Stimulated activated CD8-positive, alpha-beta memory T cell treated with anti-CD3 and anti-CD28 coated beads, Interleukin-12 subunit alpha, Interleukin-12 subunit beta, amount 100 ng/mL, for 1 hour (primary cell): ENCODE measurements at places on chromosomes 6 and 20.
A peak's percentile ranks its signal among the peaks of the same experiment; 100 is the strongest.

DNA sequence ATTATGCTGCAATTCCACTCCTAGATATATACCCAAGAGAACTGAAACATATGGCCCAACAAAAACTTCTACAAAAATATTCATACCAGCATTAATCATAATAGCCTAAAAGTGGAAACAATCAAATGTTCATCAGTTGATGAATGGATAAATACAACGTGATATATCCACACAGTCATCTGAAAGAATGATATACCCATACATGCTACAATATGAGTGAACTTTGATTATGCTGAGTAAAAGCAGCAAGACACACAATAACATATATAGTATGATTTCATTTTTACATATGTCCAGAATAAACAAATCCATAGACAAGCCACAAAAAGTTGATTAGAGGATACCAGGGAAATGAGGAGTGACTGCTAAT is 30.7 kb downstream of the CDK19 start:
- no peak for DNase-seq

GRCh38 chr6:32255199-32256153 is 31.6 kb upstream of the NOTCH4 start:
- DNase-seq: peak; percentile 41

DNA sequence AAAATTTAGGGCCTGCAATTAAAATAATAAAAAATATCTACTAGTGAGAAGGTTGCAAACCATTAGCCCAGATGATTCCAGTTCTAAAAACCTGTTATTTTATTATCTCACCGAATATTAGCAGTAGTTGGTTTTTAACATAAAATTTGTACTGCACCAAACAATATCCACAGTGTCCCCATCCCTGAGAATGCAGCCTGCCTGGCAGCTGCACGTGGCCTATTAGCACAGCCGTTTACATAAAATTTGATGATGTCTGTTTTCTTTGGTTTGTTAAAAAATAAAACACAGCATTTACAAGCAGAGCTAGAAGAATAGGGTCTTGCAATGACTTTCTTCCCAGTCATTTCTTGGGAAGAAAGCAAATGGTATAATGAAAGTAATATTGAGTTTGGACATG is 58.2 kb downstream of the FUT9 start:
- no peak for DNase-seq

DNA sequence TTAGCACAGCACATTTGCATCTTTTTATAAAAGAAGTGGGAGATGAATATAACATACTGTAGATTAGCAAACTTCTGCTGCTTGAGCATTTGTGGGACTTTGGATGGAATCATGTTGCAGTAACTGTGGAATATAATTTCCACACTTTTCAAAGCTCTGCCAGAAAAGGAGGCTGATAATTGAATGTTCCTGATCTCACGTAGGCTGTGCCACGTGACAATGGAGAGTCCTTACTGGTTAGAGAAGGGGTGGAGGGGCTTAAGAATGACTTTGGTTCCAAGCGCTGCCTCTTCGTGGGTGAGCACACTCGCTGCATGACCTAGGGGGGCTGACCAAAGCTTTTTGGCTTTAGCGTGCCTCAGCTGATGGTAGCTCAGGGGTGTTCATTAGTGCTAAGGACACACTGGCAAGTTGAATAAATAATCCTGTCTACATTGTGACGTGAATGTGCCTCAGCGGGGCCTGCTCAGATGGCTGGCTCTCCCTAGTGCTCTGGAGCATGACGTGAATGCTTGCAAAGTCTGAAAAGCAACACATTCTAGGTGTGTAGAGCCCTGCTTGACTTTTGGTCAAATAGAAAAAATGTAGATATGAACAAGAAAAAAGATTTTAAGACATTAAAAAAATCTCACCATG is 15.0 kb downstream of the WRNIP1 start:
- no peak for DNase-seq

- DNase-seq: no peak
These were observed 312.0 kb downstream of the SOX4 start for GRCh38 chr6:21905531-21905930.

DNA sequence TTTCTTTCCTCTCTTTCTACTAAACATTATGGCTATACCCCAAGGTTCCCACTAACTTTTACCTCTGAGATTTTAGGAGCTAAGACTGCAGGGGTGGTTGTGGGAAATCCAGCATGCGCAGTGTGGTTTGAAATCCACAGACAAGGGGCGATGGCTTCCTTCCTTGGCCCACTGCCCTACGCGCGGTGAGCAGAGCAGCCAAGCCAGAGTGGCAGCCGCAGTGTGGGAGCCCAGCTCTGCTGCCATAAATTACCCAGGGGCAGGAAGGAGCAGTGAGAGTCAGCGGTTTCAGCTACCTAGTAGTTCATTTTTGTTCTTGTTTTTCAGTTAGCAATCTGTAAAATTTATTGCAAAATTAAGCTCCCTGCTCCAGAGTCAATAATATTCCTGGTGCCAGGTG is 101.4 kb downstream of the BMP2 start:
- DNase-seq: no peak

DNA sequence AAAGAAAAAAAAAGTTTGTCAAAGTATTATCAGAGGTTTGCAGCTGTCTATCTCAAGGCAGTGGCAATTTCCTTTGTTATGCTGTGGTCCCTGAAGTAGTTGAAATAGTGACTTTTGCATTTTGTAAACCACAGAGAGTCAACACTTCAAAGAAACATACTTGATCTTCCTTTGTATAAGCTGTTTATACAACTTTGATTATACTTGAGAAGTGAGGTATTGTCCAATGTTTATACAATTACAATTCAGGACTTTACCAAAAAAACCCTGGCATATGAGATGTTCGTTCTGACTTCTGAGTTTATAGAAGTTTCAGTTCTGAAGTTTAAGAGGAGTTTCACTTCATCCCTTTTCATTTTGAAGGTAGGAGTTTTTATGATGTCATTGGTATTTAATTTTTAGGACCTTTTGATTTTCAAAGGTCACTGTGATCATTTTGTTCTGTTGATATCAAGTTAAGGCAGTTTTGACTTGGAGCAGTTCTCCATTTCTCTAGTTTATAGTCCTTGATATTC is 4.0 kb downstream of the STK4 start:
- DNase-seq: no peak

- no peak for DNase-seq
These were observed 188.2 kb downstream of the SIM1 start for GRCh38 chr6:100276311-100277057.

- DNase-seq: no peak
These were observed 113.3 kb upstream of the ASF1A start for GRCh38 chr6:118780668-118781067.

DNA sequence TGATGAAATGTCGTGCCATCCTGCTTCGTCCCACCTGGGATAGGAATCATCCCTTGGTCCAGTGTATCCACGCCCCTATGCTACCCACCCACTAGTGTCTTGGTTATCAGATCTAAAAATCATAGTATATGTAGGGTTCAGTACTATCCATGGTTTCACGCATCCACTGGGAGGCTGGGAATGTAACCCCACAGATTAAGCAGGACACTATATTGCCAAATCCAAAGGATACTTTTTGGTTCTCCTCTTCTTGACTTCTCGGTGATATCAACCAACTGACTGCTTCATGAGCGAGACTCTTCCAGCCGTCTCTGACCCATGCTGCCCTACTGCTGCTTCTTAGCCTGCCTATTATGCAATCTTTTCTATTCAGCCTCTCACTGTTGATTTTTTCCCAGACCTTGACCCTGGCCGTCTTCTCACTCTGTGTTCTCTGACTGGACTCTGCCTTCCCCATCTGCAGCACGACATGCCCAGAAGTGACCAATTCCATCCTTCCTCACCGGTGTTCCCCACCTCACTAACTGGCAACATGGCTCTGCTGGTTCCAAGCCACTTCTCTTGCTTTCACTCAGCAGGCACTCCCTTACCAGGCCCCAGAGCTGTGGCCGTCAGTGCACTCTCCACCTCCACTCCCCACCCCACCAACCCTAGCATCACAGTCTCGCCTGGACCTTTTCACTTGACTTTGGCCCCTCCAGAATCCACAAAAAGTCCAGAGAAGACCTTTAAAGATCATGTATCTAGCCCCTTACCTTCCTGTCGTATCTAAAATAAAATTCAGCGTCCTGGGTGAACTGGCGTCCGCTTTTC is 34.5 kb downstream of the GFRA4 start:
- DNase-seq: no peak

DNA sequence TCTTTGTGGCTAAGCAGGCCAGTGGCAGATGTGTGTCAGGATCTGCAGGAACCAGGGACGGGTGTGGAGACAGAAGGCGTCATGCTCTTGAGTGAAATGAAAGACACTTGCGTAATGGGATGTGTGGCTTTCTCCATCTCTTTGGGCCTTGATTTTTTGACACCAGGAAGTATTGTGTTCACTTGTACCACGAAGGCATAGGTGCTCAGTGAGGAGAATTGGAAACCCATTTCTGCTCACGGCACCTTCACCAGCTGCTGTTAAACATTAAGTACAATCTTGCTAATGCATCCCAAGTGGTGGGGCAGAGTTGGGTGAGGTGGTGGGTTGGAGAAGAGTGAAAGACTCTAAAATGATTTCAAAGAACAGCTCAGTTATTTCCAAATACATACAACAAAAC is 30.0 kb downstream of the GJA10 start:
- no peak for DNase-seq

DNA sequence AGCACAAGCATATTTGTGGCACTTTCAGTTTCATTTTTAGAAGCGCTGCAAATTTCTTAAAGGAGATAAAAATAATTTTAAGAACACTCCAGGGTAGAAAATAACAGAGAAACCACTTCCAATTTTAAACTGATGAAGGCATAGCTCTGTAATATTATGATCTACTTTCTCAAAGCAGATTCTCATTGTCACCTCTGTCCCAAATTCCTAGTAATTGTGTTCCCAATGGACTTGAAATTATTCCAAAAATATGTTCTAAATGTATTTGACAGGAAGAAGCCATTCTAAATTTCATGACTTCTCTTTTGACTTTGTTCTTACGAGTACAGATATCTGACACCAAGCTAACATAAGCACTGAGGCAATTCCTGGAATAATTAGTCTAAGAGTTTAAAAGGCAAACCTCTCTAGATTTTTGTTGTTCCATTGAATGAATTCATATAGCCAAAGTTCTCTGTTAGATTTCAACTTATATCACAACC is 140.2 kb upstream of the CARMIL1 start:
- no peak for DNase-seq

DNA sequence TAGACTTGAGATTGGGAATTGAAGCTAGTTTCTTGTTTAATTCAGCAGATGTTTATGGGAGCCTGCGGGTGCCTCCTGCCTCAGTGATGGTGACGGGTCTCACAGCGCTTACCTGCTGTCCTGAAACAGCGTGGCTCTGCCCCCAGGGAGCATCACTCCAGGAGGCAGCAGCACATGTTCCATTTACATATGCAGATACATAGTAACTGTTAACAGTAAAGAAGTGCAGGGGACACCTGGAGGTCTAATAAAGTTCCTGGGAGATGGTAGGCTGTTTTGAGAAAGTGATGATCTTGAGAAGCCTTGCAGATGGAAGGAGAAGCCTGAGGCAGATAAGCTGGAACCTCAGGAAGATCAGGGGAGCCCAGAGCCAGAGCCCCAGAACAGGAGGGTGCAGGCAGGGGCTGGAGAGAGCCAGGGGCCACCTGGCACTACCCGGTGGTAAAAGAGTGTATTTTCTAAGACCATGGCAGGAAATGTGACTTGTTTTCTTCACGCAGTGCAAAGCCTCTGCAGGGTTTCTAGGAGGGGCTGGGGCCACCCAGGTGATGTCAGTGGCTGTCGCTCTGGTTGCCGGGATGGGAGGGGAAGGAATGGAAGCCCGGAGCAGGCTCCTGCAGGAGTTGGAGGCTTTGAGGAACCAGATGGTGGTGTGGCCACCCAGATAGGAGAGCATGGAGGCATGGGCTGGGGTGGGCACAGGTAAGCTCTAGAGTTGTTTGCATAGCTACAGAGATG is 24.2 kb upstream of the KIF25 start:
- no peak for DNase-seq

- no peak for DNase-seq
These were observed 875.3 kb downstream of the EYS start for GRCh38 chr6:64831680-64832079.

GRCh38 chr6:52566853-52567279 is 10.0 kb downstream of the TRAM2 start:
- no peak for DNase-seq

GRCh38 chr20:44701118-44701857 is 13.9 kb upstream of the CCN5 start:
- DNase-seq: no peak

GRCh38 chr6:164069350-164069990 is 655.0 kb downstream of the QKI start:
- no peak for DNase-seq

GRCh38 chr6:33885132-33886057 is 81.6 kb upstream of the MLN start:
- no peak for DNase-seq

GRCh38 chr6:102402635-102403329 is 1009.3 kb downstream of the GRIK2 start:
- DNase-seq: no peak

GRCh38 chr20:44800391-44801046 is 9.8 kb downstream of the RIMS4 start:
- DNase-seq: no peak

- no peak for DNase-seq
These were observed 126.2 kb downstream of the IMPG1 start for GRCh38 chr6:75946146-75946831.

GRCh38 chr6:21856456-21856825 is 262.9 kb downstream of the SOX4 start:
- no peak for DNase-seq

- no peak for DNase-seq
These were observed 13.3 kb downstream of the FHL5 start for GRCh38 chr6:96576221-96576620.

- DNase-seq: no peak
These were observed 110.8 kb upstream of the SCP2D1 start for GRCh38 chr20:18702736-18703135.

GRCh38 chr6:67880939-67881705 is 754.0 kb upstream of the ADGRB3 start:
- no peak for DNase-seq

DNA sequence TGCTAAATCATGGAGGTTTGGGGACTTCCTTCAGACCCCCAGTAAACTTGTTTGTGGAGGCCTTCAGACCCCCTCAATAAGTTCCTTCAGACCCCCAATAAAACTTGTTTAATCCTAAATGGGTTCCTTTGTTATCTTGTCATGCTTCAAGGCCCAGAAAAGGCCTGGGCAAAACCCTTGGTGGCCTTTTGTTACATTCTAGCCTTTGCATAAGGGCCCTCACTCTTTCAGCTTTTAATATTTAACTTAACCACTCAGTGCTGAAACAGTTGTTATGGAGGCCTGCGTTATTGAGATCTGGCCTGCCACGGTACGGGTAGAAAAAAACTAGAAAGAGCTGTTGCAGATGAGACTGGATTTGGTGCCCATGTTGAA is 4.3 kb upstream of the DYNLRB1 start:
- no peak for DNase-seq

- DNase-seq: no peak
These were observed 158.9 kb downstream of the TBXT start for GRCh38 chr6:166008441-166009369.
